ENCODE measurements at places on chromosomes 12 and 14.

- DNase-seq: no peak
Observed at GRCh38 chr12:113173081-113173698, 12.1 kb downstream of the DDX54 start.

DNA sequence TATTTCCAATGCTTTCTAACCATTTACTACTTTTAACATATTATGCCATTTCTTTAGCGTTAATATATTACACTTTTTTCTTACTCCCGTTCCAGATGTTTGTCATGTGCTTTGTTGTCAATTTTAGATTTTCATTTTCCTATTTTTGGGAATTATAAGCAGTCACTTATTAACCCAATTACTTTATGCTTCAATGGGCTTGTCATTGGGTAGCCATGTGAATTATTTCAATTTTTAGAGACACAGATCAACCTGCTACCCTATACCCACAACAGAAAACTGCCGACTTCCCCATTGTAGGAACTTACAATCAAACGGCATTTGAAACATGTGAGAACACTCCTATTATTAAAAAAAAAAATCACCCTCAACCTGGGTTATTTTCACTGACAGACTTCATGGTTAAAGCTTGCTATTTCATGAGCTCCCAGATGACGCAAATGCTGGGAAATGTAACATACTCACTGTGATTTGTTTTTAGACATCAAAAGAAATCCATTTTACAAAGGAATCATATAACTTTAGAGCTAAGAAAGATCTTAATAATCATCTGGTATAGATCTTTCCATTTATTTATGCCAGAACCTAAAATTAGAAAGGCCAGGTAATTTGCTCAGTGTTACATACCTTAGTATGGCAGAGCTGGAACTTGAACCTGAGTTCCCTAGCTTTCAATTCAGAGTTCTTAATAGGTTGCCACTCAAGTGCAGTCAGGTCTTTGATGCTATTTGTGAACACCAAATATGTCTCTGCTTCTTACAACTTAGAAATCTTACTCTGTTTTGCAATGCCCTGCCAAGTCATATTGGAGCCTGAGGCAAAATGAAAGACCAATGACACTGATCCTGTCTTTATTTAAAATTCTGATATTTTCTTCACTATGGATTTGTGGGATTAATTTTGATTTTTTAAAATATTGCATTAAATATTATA lies 340.4 kb downstream of the RAD51B start:
- DNase-seq: no peak

- peak; percentile 7 for DNase-seq
Observed at GRCh38 chr14:32259368-32260013, 56.4 kb upstream of the RNU6-8 start.

GRCh38 chr14:59398841-59399240 lies 66.3 kb downstream of the GPR135 start:
- DNase-seq: no peak

DNA sequence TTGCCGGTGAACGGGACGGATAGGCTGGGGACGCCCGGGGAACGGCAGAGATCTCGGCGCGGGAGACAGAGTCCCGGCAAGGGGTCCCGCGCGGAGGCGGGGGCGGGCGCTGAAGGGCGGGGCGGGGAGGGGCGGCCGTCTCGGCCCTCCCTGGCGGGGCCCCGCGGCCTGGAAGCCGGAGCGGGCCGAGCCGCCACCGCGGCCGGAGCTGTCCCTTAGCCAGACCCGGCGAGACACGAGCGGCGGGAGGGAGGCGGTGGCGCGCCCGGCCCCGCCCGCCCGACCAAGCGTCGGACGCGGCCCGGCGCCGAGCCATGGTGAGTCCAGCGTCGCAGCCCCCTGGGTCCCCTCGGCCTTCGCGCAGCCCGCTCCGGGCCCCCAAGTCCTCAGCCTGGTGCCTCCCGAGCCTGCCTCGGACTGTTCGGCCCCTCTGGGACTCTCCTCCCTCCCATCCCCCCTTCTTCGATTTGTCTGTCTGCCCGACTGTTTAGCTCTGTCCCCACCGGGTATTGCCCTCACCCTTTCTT lies at the start of gene ARHGEF40:
Gene ARHGEF40, plus strand, starts transcription at position 222 of the 527 bp plus-strand sequence. Its CDS starts 93 bp downstream, at position 315.
- DNase-seq: no peak

DNA sequence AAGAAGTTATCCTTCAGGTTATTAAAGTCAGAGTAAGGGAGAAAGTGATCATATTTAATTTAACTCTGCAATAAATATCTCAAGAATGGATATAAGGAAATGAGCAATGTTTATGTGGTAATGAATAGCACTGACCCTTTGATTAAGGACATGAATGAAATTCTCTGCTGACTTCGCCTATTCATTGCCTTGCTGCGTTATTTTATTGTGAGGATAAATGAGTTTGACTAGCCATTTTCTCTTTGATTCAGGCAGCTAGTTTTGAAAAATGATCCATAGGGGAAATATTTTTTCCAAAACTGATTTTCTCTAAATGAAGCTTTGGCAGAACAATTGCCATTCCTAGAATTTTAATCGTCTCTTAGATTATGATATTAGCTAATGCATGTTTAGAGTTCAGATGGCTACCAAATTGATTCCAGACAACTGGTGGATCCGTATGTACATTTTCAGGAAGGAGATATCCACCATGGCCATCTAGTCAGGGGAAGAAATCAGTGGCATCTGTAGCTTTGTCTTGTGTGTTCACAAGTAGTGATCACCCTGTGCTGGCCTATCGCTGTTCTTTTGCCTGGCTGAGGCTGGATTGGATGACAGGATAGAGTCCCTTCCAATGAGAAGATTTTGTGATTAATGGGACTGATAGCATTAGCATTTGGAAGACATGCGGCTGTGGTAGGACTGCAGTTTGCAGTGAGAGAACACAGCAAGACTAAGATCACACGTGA lies 302.3 kb upstream of the RGS6 start:
- no peak for DNase-seq

DNA sequence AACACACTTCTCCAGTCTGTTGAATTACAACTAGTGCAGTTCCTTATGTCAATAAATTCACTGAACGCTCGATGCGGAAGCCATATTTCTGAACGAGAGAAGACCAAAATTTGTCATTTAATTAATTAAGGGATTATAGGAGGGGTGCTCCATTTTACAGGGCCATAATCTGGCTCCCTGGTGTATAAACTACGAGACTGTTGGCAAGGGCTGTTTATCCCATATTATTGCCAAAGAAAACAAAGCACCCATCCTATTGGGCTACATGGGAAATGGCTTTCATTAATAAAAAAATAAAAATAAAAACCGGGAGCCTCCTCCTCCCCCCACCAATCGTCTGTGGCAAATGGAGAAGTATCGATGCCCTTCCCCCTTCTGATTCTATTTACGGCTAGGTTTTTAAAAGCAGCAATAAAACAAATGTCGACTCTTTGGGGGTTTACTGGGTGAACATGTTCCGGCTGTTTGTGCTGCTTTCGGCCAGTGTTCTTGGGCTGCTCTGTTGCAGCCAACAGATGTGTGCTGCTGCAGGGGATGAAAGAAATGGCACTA lies 24.8 kb downstream of the ATF7 start:
- DNase-seq: no peak

DNA sequence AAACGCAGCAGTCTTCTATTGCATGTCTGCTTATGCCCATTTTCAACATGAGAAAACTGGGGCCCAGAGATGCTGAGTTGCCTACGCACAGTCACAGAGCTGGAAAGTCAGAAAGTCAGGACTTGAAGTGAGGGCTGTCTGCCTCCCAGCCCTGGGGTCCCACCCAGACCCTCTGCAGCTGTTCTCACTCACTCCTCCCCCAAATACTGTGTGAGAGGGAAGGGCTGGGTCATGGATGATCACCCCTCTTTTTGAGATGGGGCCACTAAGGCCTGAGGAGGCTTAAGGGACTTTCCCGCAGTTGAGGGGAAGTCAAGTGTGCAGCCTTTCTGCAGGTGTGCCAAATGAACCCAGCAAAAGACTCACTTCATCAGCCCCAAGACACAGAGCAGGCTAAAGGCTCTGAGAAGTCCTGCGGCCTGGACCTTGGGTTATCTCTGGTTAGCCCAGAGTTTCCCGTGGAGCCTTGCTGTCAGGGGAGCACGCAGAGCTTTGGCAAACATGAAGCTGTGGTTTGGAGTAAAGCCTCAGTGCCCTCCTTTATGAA lies 18.7 kb downstream of the DTX1 start:
- peak; percentile 74 for DNase-seq

- DNase-seq: no peak
Observed at GRCh38 chr12:112167718-112168525, 42.6 kb downstream of the TRAFD1 start.

- DNase-seq: no peak
Observed at GRCh38 chr14:89566644-89567415, 149.8 kb upstream of the FOXN3 start.

GRCh38 chr12:7144414-7145120 lies 14.4 kb downstream of the CLSTN3 start:
- no peak for DNase-seq

GRCh38 chr14:49212721-49213120 lies 373.5 kb downstream of the RPS29 start:
- no peak for DNase-seq

DNA sequence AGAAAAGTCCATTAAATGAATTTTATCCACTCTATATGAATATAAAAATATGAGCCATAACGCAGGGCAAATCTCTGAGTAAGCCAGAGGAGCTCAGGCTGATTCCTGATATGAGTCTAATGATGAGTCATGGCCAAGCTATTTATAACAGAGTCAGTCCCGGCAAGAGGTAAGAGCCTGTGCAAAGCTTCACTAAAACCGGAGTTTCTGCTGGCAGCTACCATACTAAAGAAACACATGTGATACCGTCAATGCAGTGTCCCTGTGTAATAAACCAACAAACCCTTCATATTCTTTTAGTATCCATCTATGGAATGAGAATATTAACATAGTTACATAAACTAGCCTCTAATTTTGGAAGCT lies 319.4 kb downstream of the KCNC2 start:
- DNase-seq: no peak

GRCh38 chr12:126858560-126858959 lies 1408.4 kb upstream of the TMEM132C start:
- DNase-seq: no peak

DNA sequence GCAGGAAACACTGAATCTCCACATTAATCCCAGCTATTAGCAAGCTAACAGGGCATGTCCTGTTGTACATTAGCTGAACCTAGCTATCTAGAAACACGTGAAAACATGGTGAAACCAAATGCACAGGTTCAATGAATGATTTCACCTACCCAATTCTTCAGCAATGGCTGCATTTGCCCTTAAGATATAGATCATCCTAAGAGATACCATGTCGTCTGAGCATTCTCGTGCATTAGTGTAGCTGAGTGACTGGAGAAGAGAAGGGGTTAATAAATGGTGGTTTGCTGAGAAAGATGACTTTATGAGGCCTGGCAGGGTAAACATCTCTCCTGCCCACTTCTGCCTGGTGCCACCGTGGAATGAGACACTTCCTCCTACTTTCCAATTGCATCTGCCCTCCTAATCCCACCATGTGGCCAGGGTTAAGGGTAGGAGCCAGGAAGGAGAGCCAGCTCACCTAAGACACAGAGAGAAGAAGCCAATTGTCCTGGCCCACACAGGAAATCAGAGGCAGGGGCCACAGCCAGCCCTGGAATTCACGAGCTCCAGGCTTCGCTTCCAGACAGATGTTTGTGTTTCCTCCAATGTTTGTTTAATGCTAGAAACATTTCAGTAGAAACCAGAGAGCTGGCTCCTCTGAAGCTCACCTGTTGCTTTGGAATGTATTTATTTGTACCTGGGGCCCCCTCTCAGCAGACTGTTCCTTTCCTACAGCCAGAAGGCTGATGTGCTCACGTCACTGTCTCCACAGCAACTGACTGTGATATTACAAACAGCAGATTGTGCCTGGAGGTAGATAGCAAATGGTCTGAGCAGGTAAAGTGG lies 126.0 kb upstream of the PARP11 start:
- no peak for DNase-seq

DNA sequence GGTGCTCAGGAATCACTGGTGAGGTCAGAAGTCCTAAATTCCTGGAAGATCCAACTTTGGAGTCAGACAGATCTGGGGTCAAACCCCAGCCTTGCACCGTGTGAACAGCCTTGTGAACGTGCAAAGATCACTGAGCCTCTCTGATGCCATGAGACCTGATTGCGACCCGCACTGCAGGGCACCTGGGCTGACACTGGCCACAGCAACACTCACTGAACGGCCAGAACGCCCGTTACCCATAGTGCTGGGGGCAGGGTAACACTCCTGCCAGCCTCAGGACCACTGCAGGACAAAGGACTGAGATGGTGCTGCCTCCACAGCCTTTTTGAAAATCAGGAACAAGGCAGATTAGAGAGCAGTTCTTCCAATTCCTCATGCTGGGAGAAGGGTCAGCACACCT lies 28.3 kb downstream of the CHGA start:
- DNase-seq: no peak

GRCh38 chr12:85688837-85689236 lies 147.4 kb downstream of the RASSF9 start:
- no peak for DNase-seq

- no peak for DNase-seq
Observed at GRCh38 chr14:50928002-50928635, 16.2 kb downstream of the PYGL start.

GRCh38 chr12:1528791-1529190 lies 65.6 kb downstream of the FBXL14 start:
- DNase-seq: no peak

All from GM12892 (cell line).